ENCODE measurements at places on chromosomes 1 and 21.

GRCh38 chr1:150149271-150150132, at the start of gene PLEKHO1:
TSS of gene PLEKHO1 (plus strand) at chr1:150149916. CDS start at chr1:150150258, 342 bp downstream.
- peak; percentile 87 for DNase-seq

DNA sequence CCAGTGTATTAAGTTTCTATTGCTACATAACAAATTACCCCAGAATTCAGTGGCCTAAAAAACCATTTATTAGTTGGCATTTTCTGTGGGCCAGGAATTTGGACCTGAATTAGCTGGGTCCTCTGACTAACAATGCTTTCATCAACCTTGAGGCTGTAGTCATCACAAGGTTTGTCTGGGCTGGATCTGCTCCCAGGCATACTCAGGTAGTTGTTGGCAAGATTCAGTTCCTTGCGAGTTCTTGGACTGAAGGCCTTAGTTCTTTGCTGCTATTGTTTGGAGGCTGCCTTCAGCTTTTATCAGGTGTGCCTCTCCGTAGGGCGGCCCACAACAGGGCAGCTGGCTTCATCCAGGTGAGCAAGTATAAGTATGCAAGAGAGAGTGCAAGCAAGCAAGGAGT, 31.4 kb upstream of the DEPDC1 start:
- DNase-seq = no peak

DNA sequence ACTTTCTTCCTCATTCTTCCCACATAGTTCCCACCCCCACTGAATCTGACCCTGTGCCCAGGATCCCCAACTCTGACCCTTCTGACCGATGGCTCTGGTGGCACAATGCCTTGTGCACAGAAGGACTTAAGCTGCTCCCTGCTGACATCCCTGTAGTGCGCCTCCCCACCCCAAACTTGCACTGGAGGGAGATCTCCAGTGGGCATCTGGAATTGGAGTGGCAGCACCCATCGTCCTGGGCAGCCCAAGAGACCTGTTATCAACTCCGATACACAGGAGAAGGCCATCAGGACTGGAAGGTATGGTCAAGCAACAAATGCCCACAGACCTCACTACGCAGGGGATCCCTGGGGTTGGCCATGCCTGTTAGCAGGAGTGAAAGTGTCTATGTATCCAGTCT, 9.0 kb downstream of the MPL start:
- DNase-seq = no peak

DNA sequence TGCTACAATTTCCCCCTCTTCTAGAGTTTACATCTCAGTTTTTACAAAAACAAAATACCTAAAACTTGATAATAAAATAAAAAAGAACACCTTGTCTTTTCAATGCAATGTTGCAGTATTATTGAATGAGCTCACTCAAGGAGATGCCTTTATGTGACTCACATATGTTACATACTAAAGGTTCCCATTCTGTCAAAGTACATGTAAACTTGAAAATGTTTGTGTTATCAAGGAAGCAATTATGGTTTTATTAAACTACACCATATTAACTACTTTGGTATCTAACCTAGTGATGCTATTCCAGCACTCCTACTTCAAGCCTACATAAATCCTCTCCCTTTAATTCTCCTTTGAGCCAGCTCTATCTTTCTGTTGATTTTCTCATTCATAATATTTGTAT, 658.3 kb downstream of the PTPRC start:
- no peak for DNase-seq

DNA sequence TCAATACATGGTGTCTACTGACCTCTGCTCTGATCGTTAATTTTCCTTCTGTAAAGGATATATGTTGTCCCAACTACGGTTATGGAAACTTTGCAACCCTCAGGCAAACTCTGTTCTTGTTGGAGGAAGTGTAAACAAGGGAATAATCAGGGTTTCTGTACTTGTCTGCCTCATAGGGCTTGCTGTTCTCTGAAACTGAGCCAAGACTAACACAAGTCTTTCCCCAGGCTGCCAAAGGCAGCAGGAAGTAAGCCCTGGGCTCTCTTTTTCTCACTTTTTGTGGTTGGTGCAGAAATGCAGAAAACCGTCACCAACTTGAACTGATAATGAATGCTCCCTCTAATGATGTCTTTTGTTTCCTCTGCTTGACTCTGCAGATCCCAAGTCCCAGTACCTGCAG, 7.6 kb downstream of the CYP4X1 start:
- peak; percentile 3 for DNase-seq

GRCh38 chr1:60904099-60904851, 178.1 kb upstream of the NFIA start:
- DNase-seq = no peak

- no peak for DNase-seq
Observed at GRCh38 chr1:101757985-101758384, 238.7 kb downstream of the OLFM3 start.

GRCh38 chr1:246176126-246177024, 330.7 kb downstream of the SMYD3 start:
- DNase-seq = no peak
